Effector CD8-positive, alpha-beta T cell (primary cell): ENCODE measurements at places on chromosomes 11 and 22.

- DNase-seq, result no peak
These were observed 23.6 kb downstream of the ALX4 start for GRCh38 chr11:44286268-44286880.

DNA sequence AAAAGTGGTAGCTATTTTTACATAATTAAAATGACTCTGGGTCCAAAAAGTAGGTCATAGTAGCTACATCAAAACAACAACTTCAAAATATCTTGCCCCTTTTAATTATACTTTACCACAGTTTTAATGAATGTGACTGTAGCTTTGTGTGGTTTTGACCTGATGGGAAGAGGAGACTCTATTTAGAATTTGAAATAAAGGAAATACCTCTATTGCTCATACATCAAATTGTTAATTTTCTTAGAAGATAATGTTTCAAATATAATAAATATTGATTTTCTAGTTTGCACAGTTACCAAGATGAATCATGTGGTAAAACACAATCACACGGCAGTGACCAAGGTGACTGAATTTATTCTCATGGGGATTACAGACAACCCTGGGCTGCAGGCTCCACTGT lies at the start of gene OR8K1:
OR8K1 (plus strand) TSS at position 301 of the 400 bp plus-strand sequence; CDS start at position 301, 0 bp downstream.
- no peak for DNase-seq

GRCh38 chr22:31901388-31902137 lies 42.8 kb upstream of the YWHAH start:
- DNase-seq, result no peak

DNA sequence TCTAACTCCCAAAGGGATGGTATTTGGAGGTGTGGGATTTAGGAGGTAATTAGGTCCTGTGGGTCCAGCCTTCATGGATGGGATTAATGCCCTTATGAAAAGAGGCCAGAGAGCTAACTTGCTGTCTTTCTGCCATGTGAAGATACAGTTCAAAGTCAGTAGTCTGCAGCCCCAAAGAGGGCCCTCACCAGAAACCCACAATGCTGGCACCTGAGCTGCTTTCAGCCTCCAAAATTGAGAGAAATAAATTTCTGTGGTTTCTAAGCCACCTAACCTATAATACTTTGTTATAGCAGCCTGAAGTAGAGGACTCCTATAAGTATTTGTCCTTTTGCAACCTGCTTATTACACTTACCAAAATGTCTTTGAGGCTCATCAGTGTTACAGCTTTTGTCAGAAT lies 16.2 kb downstream of the ATM start:
- DNase-seq, result no peak

DNA sequence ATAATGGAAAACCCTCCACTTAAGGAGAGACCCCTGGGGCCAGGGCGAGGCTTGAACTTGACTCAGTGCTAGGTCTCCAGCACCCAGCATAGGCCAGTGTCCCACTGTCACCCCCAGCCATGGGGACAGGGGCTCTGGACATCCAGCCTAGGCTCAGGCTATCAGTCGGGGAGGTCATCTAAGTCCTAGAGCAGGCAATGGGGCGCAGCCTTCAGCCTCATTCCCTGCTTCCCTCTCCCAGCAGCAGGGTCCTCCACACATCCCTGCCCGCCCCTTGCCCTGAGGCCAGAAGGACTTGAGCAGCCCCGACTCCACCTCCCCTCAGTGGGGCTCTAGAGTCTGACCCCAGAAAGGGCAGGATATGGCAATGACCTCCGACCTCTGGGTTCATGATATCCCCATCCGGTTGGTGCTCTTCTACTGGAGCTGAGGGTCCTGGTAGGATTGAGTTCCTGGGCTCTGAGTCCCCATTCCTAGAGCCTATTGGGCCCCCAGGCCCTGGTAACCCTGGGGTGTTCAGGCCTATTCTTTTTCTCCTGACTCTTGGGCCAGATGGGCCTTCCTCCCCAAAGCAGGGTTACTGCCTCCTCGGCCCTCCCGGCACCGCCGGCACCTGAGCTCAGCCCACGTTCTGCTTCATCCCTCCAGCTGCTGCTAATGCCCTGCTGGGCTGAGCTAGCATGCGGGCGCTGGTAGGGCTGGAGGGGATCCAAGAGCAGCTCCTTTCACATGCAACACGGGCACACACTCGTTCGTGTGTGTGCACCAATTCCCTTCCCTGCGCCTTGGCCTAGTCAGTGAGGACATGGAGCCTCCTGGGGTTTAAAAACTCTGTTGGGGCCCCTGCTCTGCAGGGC lies 4.4 kb downstream of the CST6 start:
- DNase-seq, result no peak

- DNase-seq, result no peak
These were observed 18.3 kb downstream of the SUN2 start for GRCh38 chr22:38737302-38738060.

DNA sequence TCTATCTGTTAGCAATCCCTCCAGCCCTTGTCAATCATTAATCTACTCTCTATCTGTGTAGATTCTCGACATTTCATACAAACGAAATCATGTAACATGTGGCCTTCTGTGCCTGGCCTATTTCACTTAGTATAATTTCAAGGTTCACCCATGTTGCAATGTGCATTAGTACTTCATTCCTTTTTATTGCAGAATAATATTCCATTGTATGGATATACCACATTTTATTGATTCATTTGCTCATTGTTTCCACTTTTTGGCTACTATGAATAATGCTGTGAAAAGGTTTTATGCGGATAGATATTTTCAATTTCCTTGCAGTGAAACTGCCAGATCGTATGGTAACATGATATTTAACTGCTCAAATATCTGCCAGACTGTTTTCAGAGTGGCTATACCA lies 100.1 kb downstream of the MIAT start:
- DNase-seq, result no peak

GRCh38 chr11:9660886-9661285 lies 3.0 kb upstream of the SWAP70 start:
- DNase-seq, result no peak

DNA sequence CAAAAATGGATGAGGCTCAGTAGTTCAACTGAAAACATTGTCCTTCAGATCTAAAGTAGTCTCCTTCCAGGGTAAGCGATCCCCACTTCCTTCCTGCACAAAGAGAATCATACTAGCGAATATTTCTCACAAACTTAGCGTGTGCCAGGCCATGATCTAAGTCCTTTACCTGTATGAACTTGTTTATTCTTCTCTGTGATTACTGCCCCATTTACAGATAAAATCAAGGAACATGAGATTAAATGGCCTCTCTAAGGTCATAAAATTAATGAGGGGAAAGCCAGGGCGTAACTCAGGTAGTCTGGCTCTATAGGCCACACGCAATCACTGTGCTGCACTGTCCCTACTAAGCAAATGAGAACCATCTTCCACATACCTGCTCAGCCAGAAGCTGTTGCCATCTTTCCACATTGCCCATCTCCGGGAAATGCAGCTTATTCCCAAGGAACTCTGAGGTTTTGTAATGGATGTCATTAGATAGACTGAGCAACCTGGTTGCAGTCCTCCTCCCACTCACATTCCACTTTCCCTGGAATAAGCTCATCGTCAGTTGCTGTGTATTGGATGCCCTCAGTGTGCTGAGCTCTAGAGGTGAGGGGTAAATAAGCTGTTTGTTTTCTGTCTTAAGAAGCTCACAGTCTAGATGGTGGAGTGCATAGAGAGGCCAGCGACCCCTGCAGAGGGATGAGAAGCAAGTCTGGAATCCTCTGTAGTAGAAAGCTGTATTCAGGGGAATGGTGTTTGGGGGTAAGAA lies 146.3 kb downstream of the SNX19 start:
- no peak for DNase-seq

DNA sequence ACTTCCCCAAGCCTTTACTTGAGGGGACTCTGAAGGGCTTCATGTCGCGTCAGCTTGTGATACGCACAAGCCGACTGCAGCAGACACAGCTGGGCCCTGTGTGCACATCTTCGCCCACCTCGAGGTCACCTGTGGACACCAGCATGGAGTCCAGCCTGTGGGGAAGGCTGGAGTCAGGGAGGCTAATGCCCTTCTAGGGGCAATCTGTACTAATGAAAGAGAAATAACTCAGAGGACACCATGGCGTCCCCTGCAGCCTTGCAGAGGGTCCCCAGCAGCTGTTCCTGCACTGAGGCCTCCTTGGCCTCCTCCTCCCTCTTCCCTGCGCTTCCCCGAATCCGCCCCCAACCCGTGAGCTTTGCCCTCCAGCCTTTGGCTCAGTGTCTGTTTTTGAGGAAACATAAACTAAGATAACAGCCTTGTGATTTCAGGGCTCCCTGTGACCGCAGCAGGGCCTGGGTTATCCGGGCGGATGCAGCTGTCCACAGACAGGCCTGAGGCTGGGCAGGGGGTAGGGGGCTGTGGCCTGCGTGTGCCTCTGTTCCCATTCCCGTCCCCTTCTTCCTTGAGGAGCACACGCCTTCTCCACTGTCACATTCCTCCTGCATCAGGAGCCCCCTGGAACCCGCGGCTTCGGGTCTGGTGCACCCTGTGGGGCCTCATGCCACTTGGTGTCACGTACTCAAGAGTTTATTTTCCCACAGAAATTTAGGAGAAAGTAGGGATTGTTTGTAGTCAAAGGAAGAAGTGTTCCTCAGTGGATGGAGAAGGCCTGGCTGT lies 25.0 kb downstream of the KRTAP5-5 start:
- DNase-seq, result no peak

GRCh38 chr11:126282736-126283591 lies at the start of gene TIRAP:
Gene TIRAP, plus strand, starts transcription at chr11:126283093. Its CDS starts 7,802 bp downstream, at chr11:126290895.
- DNase-seq, result peak; percentile 37

DNA sequence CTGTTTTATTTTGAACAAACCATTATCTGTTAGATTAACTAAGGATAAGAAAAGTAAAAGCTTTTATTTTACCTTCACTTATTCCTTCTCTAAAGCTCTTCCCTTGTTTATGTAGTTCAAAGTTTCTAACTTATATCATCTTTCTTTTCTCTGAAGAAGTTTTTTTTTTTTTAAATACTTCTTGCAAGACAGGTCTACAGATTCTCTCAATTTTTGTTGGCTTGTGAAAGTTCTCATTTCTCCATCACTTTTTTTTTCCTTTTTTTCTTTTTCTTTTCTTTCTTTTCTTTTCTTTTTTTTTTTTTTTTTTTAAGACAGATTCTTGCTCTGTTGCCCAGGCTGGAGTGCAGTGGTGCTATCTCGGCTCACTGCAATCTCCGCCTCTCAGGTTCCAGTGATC lies 4.7 kb upstream of the TREH start:
- no peak for DNase-seq

- no peak for DNase-seq
These were observed 20.3 kb downstream of the PPP2R1B start for GRCh38 chr11:111745719-111746504.

- DNase-seq, result no peak
These were observed 31.2 kb downstream of the C11orf71 start for GRCh38 chr11:114368918-114369680.

- DNase-seq, result no peak
These were observed 178.4 kb downstream of the NAV2 start for GRCh38 chr11:19891022-19891421.

- DNase-seq, result no peak
These were observed 95.3 kb upstream of the ALKBH3 start for GRCh38 chr11:43785318-43785717.

DNA sequence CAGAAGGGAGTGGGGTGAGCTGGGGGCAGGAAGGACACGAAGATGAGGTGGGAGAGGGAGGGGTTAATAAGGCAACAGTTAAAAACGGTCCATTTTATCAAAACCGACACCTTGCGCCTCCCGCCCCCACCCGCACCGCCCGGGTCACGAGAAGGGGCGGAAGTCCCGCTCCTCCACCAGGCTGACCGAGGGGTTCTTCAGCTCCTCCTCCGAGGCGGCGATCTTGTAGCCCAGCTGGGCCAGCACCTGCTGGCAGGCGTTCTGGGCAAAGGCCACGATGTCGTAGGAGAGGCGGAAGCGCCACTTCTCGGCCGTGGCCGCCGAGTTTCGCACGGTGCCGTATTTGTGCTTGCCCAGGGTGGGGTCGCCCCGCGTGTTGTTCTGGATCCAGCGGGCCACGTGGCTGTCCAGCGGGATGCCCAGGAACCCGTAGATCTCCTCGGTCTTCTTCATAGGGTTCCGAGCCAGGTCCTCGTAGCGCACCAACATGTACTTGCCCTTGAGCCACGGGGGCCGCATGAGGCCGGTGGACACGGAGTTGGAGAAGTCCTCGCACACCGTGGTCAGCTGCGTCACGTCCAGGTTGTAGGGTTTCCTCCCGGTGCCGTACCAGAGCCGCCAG lies 15.8 kb downstream of the CHST1 start:
- DNase-seq, result no peak
